ENCODE measurements at places on chromosomes 6 and 20.

GRCh38 chr20:64113796-64114355 lies 6.5 kb upstream of the NPBWR2 start:
- DNase-seq = peak; percentile 14

GRCh38 chr6:82612475-82613039 lies 248.9 kb downstream of the TPBG start:
- peak; percentile 38 for DNase-seq

GRCh38 chr6:150325066-150325772 lies 43.6 kb upstream of the IYD start:
- DNase-seq = no peak

- DNase-seq = no peak
These were observed 125.0 kb downstream of the SLC23A2 start for GRCh38 chr20:4876301-4876700.

- DNase-seq = no peak
These were observed 512.9 kb downstream of the UTRN start for GRCh38 chr6:144797881-144798589.

- no peak for DNase-seq
These were observed 9.0 kb upstream of the KCNQ2 start for GRCh38 chr20:63481503-63481902.

- no peak for DNase-seq
These were observed 68.6 kb upstream of the QKI start for GRCh38 chr6:163345931-163346330.

- no peak for DNase-seq
These were observed 446.4 kb upstream of the FLRT3 start for GRCh38 chr20:14783766-14784165.

GRCh38 chr20:35503841-35504561 lies 25.5 kb downstream of the C20orf173 start:
- peak; percentile 54 for DNase-seq

GRCh38 chr6:131281471-131282270 lies 146.4 kb downstream of the AKAP7 start:
- peak; percentile 41 for DNase-seq

GRCh38 chr6:125834348-125834747 lies 43.6 kb downstream of the NCOA7 start:
- DNase-seq = no peak

- no peak for DNase-seq
These were observed 2.1 kb upstream of the IP6K3 start for GRCh38 chr6:33748841-33749240.

DNA sequence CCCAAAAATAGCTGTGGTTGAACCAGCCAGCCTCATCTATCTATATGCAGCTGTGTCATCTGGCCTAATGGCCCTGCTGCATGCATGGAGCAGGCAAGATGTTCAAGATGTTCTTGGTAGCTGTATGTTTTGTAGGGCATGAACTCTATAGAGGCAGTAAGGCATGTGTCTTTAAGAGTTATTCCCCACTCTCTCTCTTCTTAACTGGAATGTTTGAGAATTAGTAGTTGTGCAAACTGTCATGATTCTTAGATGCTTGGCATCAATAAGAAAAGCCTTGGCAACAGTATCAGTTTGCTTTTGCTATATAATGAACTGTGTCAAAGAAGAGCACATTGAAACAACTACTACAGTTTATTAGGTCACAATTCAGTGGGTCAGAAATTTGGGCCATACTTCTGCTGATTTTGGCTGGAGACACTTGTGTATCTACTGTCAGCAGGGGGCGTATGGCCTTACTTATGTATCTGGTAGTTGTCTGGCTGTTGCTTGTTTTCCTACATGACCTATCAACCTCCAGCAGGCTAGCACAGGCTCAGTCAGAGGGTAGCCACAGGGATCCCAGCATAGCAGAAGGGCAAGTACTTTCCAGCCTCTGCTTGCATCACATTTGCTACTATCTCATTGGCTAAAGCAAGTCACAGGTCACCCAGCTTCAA lies 56.1 kb upstream of the LAMP5 start:
- no peak for DNase-seq

DNA sequence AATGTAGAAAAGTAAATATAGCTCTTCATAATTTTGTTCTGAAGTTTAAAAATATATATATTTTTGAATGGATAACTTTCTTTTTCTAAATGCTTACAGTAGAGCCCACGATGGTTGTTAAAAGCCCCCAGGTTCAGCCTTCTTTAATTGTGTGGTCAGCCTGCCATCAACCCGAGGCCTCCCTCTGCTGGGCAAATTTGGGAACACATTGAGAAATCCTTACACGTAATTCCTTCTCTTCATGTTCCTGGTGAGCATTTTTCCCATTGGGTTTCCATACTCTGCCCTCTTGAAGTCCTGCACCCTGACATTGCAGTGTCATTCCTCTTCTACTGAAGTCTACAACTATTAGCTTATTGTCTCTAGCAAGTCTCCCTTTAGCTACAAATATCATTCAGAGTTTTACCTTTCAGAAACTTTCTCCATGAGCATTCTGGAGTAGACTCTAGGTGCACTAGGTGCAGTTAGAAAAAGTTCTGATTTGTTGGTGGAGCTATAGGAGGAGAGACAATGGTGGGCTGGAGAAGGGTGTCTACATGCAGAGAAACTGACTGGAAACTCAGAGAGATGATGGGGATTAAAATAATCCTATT lies 40.6 kb downstream of the TRIM38 start:
- peak; percentile 62 for DNase-seq

DNA sequence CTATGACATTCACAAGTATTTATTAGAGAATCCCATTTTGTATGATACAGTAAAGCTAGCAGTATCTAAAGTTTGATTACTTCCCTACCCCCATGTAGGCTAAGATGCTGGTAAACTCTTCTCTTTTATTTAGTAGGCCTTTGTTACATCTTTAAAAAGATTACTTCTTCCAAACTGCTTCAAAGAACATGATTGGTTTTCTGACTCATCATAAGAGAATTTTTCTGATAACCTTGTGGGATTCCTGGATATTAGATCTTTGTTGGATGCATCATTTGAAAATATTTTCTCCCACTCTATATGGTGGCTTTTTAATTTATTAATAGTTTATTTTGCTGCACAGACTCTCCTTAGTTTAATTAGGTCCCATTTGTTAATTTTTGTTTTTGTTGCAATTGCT lies 898.3 kb upstream of the ADGRB3 start:
- DNase-seq = no peak

DNA sequence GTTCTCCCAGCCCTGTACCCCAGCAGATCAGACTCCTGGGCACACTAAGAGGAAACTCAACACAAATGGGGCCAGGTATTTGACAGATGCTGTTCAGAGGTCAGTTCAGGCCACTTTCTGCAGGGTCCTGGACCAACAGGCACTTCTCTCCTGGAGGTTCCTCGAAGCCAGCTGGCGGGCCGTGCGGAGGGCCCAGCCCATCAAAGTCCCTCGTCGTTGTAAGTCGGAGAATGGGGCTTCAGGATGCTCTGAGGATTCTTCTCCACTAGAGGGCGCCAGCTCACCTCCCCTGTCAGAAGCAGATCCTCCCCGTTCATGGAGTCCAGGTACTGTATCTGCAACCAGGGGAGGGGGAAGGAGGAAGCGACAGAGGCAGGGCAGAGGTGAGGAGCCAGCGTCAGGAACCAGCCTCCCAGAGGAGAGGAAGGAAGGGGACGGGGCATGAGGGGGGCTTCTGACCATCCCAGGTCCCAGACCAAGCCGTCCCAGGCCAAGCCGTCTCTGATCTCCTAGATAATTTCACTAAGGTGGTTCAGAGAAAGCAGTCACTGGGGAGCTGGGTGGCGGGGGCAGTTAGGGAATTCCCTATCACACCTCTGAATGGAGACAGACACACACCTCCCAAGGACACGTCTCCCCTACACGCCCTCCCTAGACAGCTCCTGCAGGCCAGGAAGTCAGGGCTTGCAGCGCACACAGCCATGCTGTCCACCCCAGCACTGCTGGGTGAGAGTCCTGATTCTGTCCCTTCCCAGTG lies 11.7 kb upstream of the FAM83C start:
- DNase-seq = peak; percentile 87

DNA sequence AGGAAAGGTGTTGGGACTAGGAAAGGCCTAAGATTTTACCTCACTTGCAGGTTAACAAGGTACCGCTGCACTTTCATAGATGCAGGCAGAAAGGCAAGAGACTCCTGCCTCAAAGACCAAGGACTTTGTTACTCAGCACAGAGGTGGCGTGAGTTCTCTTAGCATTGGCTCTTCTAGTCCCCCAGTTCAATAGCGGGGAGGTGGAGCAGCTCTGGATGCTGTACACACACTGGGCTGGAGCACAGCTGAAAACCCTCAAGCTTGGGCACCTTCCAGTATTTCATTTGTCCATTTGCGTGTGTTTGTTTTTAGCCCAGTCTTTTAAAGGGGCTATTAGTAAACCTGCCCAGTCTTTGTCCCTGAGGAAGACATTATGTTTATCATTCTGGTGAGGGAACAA lies 345.2 kb downstream of the FARS2 start:
- DNase-seq = no peak

- DNase-seq = no peak
These were observed 3.7 kb upstream of the FASTKD5 start for GRCh38 chr20:3163099-3164042.

DNA sequence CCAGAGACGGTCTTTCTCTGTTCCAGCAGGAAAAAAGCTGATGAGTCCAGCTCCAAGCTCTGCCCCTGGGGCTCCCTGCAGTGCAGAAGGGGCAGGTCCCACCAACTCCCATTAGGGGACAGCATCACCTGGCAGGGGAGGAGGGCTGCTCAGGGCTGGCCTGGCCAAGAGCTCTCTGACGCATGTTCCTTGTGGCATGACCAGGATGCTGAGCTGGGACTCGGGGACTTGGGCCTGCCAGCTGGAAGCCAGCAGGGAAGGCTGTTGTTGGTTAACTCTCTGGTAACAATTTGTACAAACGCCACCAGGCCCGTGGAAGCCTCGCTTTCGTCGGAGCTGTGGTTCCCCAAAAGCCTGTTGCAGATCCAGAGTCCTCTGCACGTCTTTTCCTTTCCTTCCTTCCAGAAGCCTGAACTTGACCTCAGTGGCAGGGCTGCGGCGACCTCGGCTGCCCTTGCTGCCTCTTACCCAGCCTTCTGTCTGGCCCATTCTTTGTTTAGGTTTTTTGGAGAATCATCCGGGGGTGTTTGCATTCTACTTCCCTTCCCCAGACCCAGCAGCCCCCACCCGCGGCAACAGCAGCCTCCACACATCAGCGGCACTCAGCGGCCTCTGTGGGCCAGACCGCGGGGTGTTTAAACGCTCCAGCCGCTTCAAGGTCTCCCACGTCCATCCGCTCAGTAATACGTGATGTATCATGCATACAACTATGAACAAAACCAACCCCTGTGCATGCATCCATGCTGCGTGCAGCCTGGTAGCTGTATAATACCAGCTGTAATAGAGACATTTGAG lies 63.3 kb downstream of the GNAS-AS1 start:
- DNase-seq = no peak

GRCh38 chr20:43988451-43988850 lies 73.8 kb downstream of the TOX2 start:
- DNase-seq = no peak

- DNase-seq = no peak
These were observed 1012.7 kb downstream of the EYS start for GRCh38 chr6:64694356-64694755.

GRCh38 chr6:31114541-31114878 lies at the start of gene PSORS1C1:
TSS of gene PSORS1C1 (plus strand) at chr6:31114800. CDS start at chr6:31129633, 14,833 bp downstream.
- peak; percentile 81 for DNase-seq

GRCh38 chr6:73521351-73521985 lies 636 bp upstream of the EEF1A1 start:
- no peak for DNase-seq

- DNase-seq = no peak
These were observed 215.0 kb downstream of the SLC24A3 start for GRCh38 chr20:19427480-19427879.

- DNase-seq = no peak
These were observed 19.8 kb upstream of the POLR1H start for GRCh38 chr6:30041221-30041620.

DNA sequence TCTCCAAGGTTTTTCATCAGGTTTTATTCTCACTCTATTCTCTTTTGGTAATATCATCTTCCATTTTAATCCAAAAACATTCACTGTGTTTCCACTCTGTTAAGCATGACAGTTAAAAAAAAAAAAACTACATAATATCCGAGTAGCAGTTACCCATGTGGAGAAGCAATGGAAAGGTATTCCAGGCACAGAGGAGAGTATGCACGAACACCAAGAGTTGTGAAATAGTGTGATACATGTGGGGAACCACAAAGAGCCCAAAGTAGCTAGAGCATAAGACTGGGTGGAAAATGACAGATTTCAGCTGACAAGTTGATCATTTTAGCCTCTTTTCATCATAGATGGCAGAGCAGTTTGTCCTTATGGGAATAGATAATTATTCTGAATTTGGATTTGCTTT lies 19.9 kb upstream of the FBXL4 start:
- DNase-seq = no peak

DNA sequence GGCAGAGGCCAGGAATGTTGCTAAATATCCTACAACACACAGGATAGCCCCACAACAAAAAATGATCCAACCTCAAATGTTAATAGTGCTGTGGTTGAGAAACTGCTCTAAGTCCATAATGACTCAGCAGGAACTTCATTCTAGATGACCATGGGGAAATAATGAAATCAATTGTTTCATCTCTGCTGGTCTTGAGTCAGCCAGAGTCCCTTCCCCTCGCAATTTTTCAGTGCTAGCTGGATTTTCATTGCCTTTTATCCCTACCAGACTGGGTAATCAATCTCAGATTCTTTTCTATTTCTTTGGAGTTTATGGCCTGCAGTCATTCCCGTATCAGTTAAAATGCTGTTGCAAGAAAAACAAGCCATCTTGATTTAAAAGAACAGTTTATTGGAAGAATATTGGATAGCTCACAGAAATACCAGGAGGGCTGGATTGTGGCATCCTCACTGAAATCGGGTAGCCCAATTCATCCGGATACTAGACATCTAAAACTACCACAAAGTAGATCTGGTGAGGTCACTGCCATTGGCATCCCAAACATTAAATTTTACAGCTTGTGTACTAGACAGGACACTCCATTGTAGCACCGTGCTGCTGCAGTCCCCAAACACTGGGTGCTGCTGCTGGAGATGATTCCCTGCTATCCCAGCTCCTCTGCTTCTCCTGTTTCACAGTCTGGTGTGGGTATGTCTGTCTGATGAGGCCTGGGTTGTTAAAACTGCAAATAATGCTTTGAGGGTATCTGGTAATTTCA lies 30.3 kb upstream of the POPDC3 start:
- DNase-seq = no peak

DNA sequence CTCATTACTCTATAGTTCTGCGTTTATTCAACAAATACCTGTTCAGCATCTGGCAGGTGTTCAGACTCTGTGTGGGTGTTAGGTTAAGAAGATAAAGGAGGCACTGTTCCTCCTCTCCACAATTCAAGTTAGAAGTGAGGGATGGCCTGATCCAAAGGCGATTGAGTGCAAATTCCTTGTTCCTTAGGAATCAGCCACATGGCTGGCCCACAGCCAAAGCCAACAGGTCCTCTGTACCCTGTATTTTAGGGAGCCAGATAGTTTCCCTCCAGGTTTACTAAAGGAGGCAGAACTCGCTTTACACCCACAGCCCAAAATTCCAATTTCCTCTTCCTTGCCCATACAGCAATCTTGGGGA lies 5.0 kb upstream of the CD40 start:
- no peak for DNase-seq

DNA sequence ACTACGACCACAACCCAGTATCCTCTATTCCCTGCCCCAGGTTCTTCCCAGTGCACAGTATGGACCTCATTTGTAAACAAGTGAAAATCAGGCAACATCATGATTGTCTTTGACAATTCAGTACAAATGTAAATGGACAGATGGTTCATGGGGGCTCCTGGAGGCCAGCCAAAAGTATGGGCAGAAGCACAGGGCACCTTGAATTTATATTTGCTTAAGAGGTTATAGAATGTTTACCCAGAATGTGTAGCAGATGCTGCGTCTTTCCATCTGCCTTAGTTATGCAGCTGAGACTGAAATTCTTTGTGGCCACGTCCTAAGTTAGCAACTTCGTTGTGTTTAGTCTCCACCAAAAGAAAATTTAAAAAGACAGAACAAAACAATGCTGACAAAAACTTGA lies 559.6 kb upstream of the NRSN1 start:
- no peak for DNase-seq

Measured in femur (tissue), 1 donor.